ENCODE measurements at places on chromosomes 13 and 19.

DNA sequence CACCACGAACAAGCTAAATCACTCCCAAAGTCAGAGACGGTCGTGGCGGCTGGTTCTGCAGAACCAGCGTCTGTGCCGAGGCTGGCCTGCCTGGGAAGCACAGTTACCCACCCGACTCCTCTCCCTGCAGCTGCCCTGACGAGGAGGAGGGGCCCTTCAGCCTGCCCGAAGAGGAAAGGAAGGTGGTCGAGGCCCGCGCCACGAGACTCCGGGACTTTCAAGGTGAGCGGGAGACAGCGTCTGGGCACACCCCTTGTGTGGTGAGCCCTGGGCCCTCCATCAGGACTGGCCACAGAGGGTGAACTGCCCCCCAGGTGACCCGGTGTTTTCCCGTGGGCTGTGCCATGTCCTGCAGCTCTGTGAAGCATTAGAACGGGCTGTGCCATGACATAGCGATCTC lies 29.1 kb downstream of the PEX11G start:
- ATAC-seq, result no peak

DNA sequence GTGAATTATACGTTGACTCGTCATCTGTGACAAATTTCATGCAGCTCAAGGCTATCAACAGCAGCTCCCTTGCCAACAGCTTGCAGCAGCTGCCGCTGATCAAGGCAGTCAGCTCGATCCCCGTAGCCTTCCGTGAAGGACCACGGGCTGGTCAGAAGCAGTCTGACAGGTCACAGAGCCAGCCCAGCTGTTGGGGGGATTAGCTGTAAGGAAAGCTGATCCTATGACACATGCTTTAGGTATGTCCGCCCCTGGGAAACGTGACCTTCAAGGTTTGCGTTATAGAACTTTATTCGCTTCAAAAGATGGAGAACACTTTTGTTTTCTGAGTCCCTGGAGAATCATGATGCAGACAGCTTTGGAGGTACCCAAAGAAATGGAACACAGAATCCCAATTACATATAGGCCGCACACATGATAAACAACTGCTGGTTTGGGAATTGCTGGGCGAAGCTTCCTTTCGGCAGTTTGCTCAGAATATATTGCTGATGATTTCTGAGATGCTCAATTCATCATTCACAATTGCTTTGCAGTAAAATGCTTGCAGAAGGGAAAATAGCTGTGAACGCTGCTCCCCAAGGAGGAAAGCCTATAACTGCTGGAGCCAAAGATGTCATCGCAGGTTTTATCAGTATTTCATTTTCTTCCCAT lies 62.6 kb upstream of the USP29 start:
- no peak for ATAC-seq

DNA sequence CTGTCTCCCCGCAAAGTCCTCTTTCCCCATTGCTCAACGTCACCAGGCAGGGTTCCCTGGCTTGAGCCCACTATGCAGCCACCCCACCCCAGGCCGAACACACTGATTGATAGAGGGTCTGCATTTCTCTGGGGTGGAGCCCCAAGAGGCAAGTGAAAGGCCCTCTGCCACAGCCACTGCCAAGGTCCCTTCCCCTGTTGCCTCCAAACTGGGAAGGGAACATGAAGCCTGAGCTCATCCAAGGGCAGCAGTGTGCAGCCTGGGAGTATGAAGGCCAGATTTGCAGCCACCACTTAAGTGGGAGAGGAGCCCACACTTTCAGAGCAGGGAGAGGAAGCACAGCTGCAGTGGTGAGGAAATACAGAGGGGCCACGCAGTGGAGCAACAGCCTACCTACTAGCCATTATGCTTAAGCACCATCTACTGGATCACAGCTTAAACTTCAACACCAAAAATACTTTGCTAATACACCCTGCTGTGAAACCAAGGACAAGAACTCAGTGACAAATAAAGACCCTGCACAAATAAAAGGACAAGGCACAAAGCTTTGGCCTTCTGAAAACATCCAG lies 48.6 kb downstream of the UBL3 start:
- no peak for ATAC-seq

- no peak for ATAC-seq
Observed at GRCh38 chr13:110376120-110376519, 69.0 kb downstream of the COL4A2 start.

DNA sequence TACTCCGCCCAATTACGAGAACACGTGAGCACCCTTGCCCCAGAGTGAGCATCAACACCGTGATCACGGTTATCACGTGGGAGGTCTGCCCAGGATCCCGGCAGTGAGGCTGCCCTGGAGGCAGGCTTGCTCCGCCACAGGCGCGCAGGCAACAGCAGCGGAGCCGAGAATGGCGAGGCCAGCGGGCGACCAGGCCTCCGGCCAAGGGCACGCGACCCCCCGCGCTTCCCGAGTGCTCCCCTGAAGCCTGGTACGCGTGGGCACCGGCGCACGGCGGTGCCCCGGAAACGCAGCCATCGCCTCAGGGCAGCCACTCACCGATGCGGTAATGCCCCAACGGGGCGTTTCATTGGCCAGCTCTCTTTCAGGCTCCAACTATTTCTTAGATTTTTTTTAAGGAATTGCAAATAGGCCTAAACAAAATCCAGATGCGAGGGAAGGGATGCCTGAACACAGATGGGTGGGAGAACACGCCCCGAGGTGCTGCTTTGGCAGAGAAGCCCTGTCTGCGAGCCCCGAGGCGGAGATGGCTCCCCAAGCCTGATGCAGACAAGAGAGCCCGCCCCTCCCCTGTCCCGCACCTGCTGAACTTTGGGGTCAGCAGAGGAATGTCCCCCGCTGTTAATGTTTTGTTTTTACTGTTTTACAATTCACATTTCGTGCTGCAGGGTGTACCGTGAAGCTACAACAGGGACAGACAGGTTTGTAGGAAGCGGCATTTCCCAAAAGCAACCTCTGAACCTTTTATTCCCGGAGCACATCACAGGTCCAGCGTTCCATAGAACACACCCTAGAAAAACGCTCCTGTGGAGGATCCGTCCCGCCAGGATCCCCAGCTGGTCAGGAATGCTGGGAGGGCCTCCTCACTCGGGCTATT lies 132.7 kb downstream of the ZDHHC20 start:
- ATAC-seq, result peak; percentile 68

All from motor neuron (in vitro differentiated cells).